Naive thymus-derived CD8-positive, alpha-beta T cell (primary cell): ENCODE measurements at places on chromosomes 16 and 17.

GRCh38 chr16:72999541-73000019 lies 48.3 kb downstream of the ZFHX3 start:
- peaks cover 3% of the 10 kb centered on the region for H3K4me1 ChIP-seq
- H3K27me3 ChIP-seq = no peaks in the 10 kb centered on the region
- H3K36me3 ChIP-seq = no peaks in the 10 kb centered on the region
- H3K27ac ChIP-seq = no peak overlapping the region
- H3K4me3 ChIP-seq = no peak overlapping the region

- peaks cover 3% of the 10 kb centered on the region for H3K36me3 ChIP-seq
- H3K4me1 ChIP-seq = peaks cover 40% of the 10 kb centered on the region
- no peaks in the 10 kb centered on the region for H3K27me3 ChIP-seq
- no peak for DNase-seq
These were observed 26.3 kb downstream of the MRTFB start for GRCh38 chr16:14097182-14097959.

DNA sequence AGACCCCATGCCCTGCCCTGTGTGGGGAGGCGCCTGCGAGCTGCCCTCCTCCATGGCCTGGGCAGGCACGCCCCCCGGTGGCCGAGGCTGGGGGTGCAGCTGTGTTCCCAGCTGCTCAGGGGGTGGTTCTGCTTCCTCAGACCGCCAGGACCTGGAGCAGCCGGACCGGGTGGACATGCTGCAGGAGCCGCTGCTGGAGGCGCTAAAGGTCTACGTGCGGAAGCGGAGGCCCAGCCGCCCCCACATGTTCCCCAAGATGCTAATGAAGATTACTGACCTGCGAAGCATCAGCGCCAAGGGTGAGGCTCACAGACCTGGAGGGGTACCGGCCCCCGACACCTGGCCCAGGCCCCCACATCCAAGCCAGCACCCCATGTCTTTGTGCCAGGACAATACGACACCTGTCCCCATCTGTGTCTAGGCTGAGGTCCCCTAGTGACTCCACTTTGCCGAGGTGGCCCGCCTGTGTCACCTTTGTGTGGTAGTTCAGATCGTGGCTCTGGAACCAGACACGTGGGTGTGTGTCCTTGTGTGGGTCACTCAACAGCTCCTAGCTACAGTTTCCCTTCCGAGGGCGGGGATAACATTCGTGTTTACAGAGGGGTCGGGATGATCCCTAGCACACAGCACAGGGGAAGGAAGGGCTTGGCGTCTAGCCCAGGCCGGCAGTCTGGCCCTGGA lies 9.3 kb downstream of the GJD3 start:
- H3K4me3 ChIP-seq = no peak overlapping the region
- H3K27me3 ChIP-seq = no peaks in the 10 kb centered on the region
- H3K4me1 ChIP-seq = peaks cover 29% of the 10 kb centered on the region
- DNase-seq = peak; percentile 87

DNA sequence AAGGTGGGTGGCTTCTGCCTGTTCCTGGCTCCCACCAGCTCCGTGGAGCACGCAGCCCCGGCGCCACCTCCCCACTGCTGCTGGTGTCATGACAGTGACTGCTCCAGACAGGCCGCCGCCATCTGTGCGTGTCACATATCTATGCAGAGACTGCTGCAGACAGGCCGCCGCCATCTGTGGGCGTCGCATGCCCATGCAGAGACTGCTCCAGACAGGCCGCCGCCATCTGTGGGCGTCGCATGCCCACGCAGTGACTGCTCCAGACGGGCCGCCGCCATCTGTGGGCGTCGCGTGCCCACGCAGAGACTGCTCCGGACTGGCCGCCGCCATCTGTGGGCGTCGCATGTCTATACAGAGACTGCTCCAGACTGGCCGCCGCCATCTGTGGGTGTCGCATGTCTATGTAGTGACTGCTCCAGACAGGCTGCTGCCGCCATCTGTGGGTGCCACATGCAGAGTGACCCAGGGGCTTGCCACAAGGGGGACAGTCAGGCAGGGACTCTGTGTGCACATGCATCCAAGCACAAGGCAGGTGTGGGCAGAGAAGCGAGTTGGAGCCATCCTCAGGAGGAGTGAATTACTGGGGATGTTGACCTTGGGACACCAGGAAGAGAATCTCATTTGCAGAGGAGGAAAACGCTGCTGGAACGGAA lies 3.3 kb upstream of the FN3KRP start:
- H3K27me3 ChIP-seq = no peaks in the 10 kb centered on the region
- no peak overlapping the region for H3K27ac ChIP-seq
- H3K36me3 ChIP-seq = no peaks in the 10 kb centered on the region

DNA sequence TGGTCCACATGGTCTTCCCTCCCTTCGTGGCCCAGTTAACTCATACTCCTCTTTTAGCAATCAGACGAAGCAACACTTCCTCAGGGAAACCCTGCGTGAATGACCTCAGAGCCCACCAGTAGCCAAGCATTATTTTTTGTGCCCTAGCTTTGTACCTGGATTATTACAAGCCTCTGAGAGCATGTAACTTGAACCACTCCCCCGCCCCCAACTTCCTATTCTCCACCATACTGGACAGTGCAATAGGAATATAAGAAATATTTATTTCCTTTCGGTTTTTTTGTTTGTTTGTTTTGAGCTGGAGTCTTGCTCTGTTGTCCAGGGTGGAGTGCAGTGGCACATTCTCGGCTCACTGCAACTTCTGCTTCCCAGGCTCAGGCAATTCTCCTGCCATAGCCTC lies 2.9 kb downstream of the CPPED1 start:
- no peak for DNase-seq
- peaks cover 14% of the 10 kb centered on the region for H3K4me1 ChIP-seq
- H3K36me3 ChIP-seq = peaks cover 2% of the 10 kb centered on the region
- no peaks in the 10 kb centered on the region for H3K27me3 ChIP-seq
- no peak overlapping the region for H3K4me3 ChIP-seq

GRCh38 chr16:77657016-77657415 lies 65.3 kb upstream of the NUDT7 start:
- DNase-seq = no peak
- H3K27me3 ChIP-seq = peaks cover 55% of the 10 kb centered on the region
- no peak overlapping the region for H3K27ac ChIP-seq
- peaks cover 1% of the 10 kb centered on the region for H3K4me1 ChIP-seq
- H3K4me3 ChIP-seq = no peak overlapping the region
- no peaks in the 10 kb centered on the region for H3K36me3 ChIP-seq

DNA sequence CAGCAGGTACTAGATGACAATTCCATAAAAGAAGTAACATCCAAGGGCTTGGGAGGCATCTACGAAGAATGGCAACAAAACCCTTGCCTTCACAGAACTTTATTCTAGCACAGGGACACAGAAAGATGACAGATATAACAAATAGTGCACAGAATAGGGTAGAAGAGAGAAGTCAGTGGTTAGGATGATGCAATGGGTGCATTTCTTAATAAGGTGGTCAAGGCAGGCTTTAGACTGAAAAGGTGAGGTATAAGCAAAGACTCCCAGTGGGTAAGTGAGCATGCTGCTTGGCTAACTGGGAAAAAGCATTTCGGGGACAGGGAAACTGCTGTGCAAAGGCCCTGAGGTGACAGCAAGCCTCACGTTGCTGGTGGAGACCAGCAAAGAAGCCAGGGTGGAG lies 175.9 kb downstream of the XYLT1 start:
- no peak overlapping the region for H3K27ac ChIP-seq
- peaks cover 2% of the 10 kb centered on the region for H3K36me3 ChIP-seq
- H3K27me3 ChIP-seq = no peaks in the 10 kb centered on the region
- peaks cover 10% of the 10 kb centered on the region for H3K4me1 ChIP-seq

DNA sequence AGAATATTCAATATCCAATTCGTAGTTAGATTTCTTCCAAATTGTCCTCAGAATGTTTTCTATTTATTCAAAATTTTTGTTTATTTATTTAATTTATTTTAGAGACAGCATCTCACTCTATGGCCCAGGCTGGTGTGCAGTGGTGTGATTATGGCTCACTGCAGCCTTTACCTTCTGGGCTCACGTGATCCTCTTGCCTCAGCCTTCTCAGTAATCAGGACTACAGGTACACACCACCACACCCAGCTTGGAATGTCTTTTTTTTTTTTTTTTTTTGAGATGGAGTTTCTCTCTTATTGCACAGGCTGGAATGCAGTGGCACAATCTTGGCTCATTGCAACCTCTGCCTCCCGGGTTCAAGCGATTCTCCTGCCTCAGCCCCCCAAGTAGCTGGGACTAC lies 3.5 kb upstream of the DRG2 start:
- H3K4me3 ChIP-seq = no peak overlapping the region
- no peak for DNase-seq
- H3K4me1 ChIP-seq = peaks cover 20% of the 10 kb centered on the region
- H3K36me3 ChIP-seq = no peaks in the 10 kb centered on the region

- peak overlapping the region; percentile 60 for H3K4me3 ChIP-seq
- peak; percentile 69 for DNase-seq
- H3K4me1 ChIP-seq = peaks cover 58% of the 10 kb centered on the region
- peaks cover 33% of the 10 kb centered on the region for H3K36me3 ChIP-seq
These were observed 12.6 kb downstream of the THRA start for GRCh38 chr17:40075201-40075941.
